ENCODE measurements at places on chromosomes 6 and 20. TPM values are rescaled to one million over a fixed set of nuclear protein-coding genes. Genes with fewer than 3 reads are reported as not detected.

- no peak for DNase-seq
Observed at GRCh38 chr20:37552415-37552814, 24.7 kb upstream of the BLCAP start.

The SLC32A1 gene
- total RNA-seq = not detected

The PRND gene
- total RNA-seq = not detected

GRCh38 chr6:100721256-100721655 lies 159.9 kb downstream of the ASCC3 start:
- peak; percentile 4 for DNase-seq

DNA sequence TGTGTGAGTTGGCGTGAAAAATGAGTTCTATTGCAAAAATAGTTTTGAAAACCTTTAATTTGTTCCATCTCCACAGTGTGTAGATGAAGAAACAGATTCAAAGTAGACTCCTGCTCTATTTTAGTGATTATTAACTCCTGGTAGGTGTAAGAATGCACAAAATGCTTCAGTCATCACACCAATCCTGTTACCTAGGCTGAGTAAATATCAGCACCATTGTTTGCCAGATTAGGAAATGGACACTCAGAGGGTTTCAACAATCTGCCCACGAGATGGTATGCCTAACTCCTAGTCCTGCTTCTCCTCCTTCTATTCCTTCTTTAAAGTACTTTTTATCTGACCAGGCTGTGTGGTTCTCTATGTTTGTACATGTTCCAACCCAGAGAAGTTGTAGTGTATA lies 108.9 kb upstream of the AHI1 start:
- DNase-seq = no peak

DNA sequence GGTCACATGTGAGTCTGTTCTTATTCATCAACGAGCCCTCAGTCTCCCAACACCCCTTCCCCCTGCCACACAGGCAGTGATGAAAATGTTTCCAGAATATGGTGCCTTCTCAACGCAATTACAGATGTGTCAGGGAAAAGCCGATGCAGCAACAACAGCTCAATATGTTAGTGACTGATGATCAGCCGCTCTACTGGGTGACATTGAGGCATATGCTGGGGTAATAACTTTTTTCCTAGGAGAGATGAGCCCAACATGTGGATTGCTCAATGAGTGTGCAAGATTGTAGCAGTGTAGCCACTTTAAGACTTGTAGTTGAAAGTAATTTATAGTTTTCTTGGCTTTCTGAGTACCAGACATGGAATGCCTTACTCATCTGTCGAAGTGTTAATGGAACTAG lies 49.4 kb downstream of the DTD1 start:
- no peak for DNase-seq

DNA sequence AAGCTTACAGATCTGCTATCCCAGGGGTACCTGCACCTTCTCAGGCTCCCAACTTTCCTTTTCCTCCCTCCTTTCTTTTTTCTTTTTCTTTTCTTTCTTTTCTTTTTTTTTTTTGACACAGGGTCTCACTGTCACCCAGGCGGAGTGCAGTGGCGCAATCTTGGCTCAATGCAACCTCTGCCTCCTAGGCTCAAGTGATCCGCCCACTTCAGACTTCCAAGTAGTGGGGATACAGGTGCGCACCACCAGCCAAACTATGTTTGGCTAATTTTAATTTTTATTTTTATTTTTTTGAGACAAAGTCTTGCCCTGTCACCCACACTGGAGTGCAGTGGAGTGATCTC lies 36.0 kb downstream of the PIM1 start:
- DNase-seq = no peak

DNA sequence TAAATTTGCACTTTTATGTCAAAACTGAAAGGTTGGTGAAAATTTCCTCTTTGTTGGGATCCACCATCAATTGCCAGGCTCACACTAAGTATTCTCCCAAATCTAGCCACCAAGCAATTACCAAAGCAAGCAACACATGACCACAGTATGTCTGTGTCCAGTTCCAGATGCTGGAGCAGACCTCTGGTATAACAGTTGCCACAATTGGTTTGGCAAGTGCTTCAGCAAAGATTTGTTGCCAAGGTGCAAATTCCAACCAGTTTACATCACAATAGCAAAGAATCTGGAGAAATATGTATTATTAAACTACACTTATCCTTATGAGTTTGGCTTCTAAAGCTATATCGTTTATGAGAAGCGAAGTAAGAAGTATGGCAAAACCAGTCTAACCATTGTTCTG lies 6.4 kb downstream of the GTF2H5 start:
- peak; percentile 95 for DNase-seq

The CRISP2 gene
- not detected for total RNA-seq

- no peak for DNase-seq
Observed at GRCh38 chr6:97032955-97033354, 108.4 kb downstream of the KLHL32 start.

GRCh38 chr6:14750059-14750661 lies 495.7 kb upstream of the JARID2 start:
- no peak for DNase-seq

The TDRD6 gene
- 0.33 TPM for total RNA-seq

The MMP24 gene
- total RNA-seq = 0.17 TPM

The SMPDL3A gene
- 19.8 TPM for total RNA-seq

DNA sequence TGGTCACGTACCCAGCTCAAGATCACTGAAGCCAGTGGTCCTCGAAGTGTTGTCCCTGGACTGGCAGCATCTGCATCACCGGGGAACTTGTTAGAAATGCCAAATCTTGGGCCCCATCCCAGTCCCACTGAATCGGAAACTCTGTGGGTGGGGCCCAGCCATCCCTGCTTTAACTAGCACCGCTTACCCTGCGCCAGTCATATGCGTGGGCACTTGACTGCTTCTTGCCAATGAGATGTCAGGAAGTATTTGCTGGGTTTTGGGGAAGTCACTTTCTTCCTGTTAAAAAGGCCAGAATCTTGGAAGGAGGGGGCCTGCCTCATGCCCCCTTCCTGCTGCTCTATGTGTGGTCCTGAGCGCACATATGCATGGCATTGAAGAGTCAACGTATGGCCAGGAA lies 11.7 kb upstream of the SULF2 start:
- DNase-seq = no peak

DNA sequence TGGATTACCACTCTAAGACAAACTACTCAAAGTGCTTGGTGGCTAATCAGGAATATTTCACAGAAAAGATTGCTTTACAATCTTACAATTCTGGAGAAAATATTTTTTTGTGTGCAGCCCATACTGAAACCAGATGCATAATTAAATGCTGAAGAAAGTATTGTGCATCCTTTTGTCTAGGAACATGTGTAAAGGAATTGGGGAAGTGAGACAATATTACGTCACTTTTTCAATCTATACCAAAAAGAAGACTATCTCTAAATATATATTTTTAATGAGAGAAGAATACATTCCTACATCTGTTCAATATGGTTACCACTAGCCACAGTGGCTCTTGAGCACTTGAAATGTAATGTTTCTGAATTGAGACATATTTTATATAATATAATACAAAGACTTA lies 992.5 kb upstream of the ADGRB3 start:
- DNase-seq = no peak

The TPX2 gene
- total RNA-seq = 21.0 TPM

- no peak for DNase-seq
Observed at GRCh38 chr20:36499723-36500501, 41.4 kb upstream of the MYL9 start.

GRCh38 chr20:46670585-46671584 lies 18.4 kb downstream of the TP53RK start:
- no peak for DNase-seq

- no peak for DNase-seq
Observed at GRCh38 chr20:24738981-24739633, 210.0 kb upstream of the CST7 start.

The PKHD1 gene
- not detected for total RNA-seq

The PCSK2 gene
- total RNA-seq = not detected

- no peak for DNase-seq
Observed at GRCh38 chr20:24769878-24770627, 179.0 kb upstream of the CST7 start.

The TFAP2A gene
- not detected for total RNA-seq

DNA sequence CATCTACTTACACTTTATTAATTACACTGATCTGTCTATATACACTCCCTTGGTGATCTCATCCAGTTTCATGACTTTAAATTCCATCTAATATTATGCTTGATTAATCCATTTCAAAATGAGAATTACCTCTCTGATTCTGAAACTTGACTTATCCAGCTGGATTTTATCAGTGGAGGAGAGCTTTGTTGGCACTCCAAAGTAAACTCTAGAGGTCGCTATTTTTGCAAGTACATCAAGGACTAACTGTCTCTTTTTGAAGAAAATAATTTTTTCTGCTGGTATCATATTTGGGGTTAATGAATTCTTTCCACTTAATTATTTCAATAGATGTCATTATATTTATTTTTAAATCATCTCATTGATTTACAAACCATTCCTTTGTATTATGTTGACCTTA lies 630.3 kb upstream of the MAN1A1 start:
- peak; percentile 33 for DNase-seq

The TSHZ2 gene
- 2.6 TPM for total RNA-seq

DNA sequence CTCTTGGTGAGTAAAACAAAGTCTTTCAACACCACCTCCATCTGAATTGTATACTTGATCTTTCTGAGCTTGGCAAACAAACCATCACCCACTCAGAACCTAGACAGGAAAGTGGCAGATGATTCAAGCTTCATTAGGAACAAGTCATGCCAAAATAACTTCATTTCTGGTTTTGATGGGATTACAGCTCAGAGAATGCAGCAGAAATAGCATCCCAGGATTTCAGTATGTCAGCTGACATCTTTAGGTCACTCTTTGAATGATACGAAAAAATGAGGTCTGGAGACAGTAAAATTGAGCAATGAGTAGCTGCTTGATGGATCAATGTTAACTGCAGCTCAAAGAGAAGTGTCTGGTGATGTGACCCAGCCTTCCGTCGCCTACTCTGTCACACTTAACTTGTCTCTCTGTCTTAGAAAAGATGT lies 92.4 kb downstream of the GJA10 start:
- DNase-seq = peak; percentile 80

The PI3 gene
- not detected for total RNA-seq

The ADAM33 gene
- 37.2 TPM for total RNA-seq

GRCh38 chr20:50100552-50100951 lies 12.4 kb downstream of the UBE2V1 start:
- DNase-seq = peak; percentile 21

- DNase-seq = no peak
Observed at GRCh38 chr6:105793130-105793529, 293.0 kb upstream of the PRDM1 start.

DNA sequence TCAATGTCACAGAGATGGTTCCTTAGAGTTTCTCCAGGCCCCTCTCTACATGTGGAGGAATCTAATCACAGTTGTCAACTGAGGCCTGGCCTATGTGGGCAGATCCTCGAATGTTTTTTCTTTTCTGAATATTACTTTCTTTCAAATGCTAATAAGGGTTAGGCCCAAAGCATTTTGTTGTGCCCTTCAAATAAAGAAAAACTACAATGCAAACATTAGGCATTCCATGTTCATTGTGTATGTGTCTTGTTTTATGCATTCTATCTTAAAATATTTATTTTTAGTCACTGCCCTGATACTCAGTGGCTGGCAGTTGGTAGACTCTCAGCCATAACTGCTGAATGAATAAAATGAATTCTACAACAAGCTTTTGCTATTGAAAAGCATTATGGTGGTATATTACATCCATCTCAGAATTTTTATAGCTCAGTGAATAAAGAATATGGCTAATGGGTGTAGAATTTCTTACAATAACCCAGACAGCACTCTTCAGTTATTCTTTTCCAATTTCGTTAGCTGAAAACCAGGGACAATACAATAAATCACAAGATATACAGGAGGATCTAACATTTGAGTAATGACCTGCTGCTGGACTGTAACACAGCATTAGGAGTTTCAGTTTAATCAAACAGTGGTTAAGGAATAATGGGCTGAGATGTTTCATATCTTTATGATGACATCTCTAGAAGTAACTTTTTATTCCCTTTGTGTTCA lies 28.3 kb downstream of the RGS17 start:
- no peak for DNase-seq

The HS3ST5 gene
- total RNA-seq = not detected

The PGBD1 gene
- 5.6 TPM for total RNA-seq

The RAD21L1 gene
- total RNA-seq = not detected

The OR2H1 gene
- not detected for total RNA-seq

Measured in fibroblast of lung (primary cell).